Hematopoietic multipotent progenitor cell treated with erythropoietin and hydrocortisone succinate and interleukin-3 and kit ligand, for 6 days (in vitro differentiated cells): ENCODE measurements at places on chromosomes 6 and 20.

DNA sequence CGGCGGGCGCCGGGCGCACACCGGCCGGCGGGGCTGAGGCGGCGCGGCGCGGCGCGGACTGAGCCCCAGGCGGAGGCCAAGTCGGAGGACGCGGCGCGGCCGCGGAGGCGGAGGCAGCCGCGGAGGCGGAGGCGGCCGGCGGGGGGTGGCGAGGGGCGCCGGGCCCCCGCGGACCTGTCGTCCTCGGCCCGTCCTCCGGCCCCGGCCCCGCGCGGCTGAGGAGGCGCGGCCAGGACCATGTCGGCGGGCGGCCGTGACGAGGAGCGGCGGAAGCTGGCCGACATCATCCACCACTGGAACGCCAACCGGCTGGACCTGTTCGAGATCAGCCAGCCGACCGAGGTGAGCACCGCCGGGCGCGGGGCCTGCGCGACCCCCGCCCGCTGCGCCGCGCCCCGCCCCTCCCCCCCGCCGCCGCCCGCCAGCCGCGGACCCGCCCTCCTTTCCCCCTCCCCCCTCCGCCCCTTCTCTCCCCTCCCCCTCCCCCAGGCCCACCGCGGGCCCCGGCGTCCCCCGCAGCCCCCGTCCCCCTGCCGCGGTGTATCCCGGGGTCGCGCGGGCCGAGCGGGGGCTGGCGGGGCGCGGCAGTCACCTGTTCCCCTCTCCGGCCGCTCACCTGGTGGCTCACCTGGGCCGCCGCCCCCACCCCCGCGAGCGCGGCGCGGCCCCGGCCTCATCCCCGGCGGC is at the start of gene AFDN:
Gene AFDN (plus strand): TSS at position 16 of the 687 bp plus-strand sequence. CDS start 222 bp downstream, at position 238.
- DNase-seq, result no peak

DNA sequence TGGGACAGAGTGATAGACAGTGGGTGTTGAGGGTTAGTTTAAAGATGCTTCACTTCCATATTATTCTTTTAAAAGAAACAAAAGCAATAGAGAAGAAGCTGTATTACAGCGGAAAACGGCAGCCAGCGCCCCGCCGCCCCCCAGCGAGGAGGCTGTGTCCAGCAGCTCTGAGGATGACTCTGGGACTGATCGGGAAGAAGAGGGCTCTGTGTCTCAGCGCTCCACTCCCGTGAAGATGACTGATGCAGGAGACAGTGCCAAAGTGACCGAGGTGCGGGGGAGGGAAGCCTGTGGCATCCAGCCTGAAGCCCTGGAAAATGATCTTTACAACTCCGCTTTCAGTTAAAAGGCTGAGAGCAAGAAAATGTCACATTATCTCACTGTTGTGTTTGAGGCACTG is 100.2 kb downstream of the FIG4 start:
- no peak for DNase-seq

GRCh38 chr6:64013011-64013410 is 377.4 kb downstream of the PHF3 start:
- no peak for DNase-seq

GRCh38 chr6:89050155-89050554 is 30.4 kb upstream of the PNRC1 start:
- no peak for DNase-seq

DNA sequence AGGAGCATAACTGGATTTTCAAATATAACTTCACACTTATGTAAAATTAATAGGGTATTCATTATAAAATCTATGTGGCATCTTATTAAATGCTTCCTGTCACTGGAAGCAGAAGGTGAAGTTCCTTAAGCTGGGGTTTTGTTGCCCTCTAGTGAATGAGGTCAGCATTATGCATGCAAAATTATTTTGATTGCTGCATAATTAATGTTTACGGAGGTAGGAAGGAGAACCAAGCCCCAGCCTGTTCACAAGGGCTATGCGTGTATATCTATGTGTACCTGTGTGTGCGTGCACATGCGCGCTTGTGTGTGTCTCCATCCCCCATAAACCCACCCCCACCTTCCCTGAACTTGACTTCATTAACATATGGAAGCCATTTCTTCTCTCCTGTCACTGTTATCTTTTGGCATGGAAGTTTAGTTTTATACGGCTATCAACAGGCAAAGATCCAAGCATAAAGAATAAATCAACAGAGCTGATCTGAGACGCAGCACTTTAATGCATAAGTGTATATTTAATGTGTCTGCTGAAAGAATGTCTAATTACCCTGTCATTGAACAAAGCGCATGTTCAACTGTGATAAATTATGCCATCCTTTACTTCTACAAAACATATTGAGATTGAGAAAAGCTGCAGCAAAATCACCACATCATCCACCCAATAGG is 90.2 kb upstream of the CDH4 start:
- DNase-seq, result no peak

GRCh38 chr20:15565786-15566185 is 1007.5 kb downstream of the KIF16B start:
- no peak for DNase-seq

GRCh38 chr6:24032896-24033688 is 92.9 kb upstream of the NRSN1 start:
- no peak for DNase-seq

DNA sequence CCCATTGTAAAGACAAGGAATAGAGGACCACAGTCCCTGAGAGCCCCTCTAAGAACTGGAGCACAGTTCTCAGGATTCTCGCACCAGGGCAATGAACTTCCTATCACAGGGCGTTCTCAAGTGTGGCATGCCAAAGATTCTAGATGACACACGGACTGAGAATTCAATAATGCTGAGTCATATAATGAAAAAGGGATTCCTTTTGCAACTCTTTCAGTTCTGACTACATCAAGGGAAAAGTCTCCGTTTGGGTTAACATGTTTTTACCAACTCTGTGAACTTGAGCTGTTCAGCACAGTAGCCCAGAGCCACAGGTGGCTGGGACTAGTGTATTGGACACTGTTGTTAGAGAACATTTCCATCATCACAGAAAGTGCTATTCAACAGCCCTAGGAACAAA is 3.4 kb downstream of the MED20 start:
- DNase-seq, result peak; percentile 40

- no peak for DNase-seq
These were observed 6.7 kb upstream of the CST9 start for GRCh38 chr20:23612396-23612795.

DNA sequence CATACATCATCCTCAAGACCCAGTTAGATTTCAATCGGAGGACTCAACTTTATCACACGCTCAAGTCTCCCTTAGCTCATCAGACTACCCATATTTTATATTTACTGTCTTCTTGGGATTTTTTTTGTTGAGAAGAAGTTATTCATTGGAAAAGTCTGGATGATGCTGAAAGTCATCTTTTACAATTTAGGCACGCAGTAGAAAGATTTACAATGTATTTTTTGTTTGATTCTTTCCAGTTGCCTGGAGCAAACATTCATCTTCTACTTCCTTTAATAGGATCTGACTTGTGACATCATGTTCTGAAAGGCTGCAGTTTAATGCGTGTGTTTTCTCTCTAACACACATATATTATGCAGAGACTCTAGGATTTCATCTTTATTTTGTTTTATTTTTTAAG is 235.7 kb downstream of the DOK5 start:
- no peak for DNase-seq

GRCh38 chr6:43367245-43367984 is 2.0 kb downstream of the ZNF318 start:
- peak; percentile 25 for DNase-seq

- DNase-seq, result no peak
These were observed 73.9 kb downstream of the FOXF2 start for GRCh38 chr6:1463275-1463674.

GRCh38 chr6:119934816-119935215 is 585.3 kb upstream of the MAN1A1 start:
- DNase-seq, result peak; percentile 10

DNA sequence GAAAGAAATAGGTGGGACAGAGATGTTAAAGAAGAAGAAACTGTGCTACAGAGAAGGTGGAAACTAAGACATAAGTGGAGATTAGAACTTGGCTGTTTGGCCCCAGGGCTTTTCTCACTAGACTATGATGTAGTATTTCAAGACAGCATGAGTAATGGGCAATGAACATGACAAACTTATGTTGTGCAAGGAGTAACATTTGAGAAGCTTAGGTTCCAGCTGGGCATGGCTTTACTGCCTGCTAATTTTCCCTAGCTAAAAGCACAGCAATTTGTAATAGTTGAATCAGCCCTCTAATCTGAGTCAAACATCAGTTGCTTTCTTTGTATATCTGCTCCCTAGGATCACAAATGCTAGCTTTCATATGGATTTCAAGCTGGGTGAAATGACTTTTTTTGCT is 294.3 kb upstream of the BMP2 start:
- DNase-seq, result no peak
